ENCODE measurements at places on chromosomes 16 and 17.
A peak's percentile ranks its signal among the peaks of the same experiment; 100 is the strongest.

DNA sequence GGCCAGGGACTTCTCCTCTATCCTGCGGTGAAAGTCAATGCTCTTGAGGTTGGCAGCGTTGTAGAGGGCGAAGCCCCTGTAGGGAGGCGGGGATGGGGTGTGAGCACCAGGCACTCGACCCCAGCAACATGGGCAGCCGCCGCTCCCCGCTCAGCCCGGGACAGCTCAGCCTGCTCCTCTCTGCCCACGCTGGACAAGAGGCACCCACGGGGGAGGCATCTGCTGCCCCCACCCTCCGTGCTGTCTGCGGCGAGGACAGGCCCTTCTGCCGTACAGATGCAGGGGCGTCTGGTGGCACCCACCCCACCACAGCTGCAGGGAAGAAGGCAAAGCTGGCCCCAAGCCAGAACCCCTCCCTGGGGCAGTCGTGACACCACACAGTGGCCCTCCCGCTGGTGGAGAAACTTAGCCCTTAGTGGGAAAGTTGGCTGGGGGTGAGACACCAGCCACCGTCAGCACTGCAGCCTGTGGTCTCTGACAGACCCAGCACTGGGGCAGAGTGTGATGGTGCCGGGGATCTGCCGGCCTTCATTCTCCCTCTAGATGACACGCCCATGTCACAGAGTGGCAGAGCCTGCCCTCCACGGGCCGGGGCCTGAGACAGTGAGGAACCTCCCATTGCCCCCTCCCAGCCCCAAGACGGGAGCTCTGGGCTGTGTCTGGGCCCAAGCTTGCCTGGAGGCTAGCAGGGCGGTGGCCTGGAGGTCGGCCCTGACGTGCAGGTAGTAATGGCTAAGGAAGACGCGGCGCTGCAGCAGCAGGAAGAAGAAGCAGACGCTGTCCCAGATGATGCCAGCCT lies 19.5 kb downstream of the CTU2 start:
- DNase-seq = no peak

GRCh38 chr17:68057531-68057952 lies 22.0 kb downstream of the KPNA2 start:
- peak; percentile 49 for DNase-seq

GRCh38 chr16:68660359-68660795 lies 15.3 kb downstream of the CDH3 start:
- no peak for DNase-seq

DNA sequence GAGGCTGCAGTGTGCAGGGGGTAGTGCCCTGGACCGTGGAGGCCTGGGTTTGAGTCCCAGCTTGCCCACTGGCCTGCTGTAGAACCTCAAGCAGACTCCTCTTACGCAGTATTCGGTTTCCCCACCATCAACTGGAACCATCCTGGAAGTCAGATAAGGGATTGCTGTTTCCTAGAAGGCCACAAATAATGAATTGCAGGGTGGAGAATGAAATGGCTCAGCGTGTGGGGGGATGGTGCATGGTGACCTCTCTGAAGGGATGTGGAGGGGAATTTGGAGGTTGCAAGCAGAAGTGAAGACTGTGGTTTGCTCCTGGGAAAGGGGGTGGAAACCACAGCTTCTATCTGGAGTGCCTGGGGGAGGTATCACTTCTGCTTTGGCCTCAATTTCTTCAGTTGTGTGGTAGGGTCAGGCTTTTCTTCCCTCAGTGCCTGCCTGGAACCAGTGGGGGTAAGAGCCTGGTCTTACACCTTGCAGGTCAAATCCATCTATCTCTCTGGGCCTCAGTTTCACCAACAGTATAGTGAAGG lies 1.7 kb downstream of the ADGRG5 start:
- DNase-seq = no peak

GRCh38 chr17:80918731-80919130 lies 72.9 kb upstream of the CHMP6 start:
- DNase-seq = no peak

GRCh38 chr17:38815576-38816193 lies 9.4 kb downstream of the CWC25 start:
- DNase-seq = no peak

DNA sequence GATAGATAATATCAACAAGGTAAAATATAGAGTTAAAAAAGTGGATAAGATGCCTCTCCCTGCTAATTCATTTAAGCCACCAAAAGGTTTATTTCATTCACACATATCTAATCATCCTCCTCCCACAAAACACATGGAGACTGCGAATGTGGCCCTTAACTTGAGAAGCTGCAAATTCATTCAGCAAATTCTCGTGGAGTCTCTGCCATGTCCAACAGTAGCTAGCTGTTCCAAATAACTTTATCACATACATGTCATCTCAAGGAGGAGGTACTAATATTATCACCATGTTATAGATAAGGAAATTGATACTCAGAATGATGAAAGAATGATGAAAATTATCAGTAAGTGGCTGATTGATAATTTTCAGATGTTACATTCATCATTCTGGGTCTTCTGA lies 950.2 kb downstream of the CDH11 start:
- DNase-seq = no peak

- no peak for DNase-seq
These were observed 4.3 kb downstream of the AMDHD2 start for GRCh38 chr16:2524339-2524938.

DNA sequence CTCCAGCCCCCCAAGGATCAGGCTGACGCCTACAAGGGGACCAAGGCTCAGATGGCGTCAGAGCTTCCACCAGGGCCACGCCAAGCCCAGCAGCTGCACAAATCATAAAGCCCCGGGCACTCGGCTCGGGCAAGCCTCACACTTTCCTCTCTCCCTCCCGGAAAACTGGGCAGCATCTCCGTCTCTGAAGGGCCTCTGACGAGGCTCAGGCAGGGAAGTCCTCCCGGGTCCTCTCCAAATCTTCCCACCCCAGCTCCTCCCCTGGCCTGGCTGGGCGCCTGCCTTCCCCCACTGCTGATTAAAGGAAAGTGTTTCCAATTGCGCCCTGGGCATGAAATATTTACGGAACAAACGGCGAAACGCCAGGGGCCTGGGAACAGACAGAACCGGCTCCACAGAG lies 38.5 kb downstream of the PIEZO1 start:
- DNase-seq = no peak

GRCh38 chr17:50087246-50087911 lies 7.8 kb upstream of the PDK2 start:
- DNase-seq = peak; percentile 95

GRCh38 chr17:48492401-48493298 lies 38.2 kb downstream of the HOXB1 start:
- DNase-seq = peak; percentile 87

DNA sequence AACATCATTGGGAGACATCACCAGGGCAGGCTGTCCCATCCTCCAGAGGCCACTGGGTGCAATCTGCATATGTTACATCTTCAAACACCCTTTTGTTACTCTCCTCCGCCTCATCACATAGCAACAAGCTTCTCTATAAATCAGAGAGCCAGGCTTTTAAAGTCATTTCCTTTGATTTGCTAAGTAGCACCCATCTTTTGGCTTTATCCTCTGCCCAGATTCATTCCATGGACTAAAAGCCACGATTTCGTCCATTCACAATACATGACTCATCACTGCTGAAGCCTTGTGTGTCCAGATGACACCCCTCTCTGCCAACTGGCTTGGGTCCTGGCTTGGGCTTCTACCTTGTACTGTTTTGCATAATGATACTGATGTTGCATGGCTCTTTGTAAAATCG lies 2.0 kb upstream of the KRT38 start:
- DNase-seq = no peak

DNA sequence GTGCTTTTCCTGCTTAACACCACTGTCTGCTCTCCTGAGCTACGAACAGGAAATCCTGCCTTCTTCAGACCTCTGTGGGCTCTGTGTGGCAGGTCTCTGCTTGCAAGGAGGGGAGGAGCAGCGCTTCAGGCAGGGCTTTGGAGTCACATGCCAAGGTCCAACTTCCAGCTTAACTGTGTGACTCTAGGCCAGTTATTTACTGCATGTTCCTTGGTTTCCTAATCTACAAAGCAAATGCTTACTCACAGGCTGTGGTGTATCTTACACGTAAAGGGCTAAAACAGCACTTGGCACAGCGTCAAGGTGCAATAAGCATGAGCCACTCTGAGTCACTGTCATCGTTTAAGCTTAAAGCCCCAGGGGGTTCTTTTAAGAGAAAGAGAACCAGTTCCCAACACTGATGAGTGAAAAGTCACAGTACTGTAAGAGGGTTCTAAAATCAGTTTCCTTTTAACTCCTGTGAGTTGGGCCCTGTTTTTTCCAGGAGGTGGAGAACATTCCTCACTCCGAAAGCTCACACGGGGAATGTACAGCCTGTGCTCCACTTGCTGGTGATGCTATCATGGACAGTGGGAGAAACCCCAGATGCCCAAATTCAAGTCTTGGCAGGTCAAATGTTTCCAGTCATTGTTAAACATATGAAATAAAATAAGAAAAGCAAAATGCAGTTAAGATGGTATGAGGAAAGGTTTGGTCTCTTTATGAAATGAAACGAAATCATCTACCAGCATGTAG lies 54.1 kb upstream of the BCAR1 start:
- DNase-seq = peak; percentile 77

DNA sequence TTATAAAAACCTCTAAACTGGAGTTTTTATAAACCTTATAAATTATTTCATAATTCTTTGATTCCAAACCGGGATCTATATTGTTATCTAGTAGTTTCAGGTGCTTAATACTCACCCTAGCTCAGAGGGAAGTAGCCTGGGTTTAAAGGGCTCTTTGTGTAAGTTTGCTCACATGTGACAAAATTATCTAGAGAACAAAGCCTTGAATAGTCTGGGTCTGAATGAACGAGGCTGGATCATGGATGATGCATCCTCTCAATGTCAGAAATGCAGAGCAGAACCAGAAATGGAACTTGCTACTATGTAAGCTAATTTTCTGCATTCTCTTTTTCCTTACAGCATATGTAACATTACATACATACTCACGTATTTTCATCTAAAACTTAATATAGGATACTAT lies 103.9 kb upstream of the NETO2 start:
- no peak for DNase-seq

DNA sequence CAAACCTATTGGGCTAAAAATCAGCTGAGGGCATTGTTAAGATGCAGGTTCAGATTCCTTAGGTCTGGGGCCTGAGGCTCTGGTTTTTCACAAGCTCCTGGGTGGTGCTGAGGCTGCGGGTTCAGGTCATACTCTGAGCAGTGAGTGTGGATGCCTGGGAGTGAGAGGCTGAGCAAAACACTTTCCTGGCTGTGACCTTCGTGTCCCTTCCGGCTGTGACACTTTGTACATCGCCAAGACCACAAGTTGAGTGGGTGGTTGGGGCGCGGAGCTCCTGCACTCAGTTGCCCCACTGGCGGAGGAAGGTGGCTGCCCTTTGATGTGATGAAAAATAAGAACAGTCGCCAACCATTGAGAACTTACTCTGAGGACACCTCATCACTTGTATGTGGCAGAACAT lies 24.8 kb downstream of the CCR7 start:
- no peak for DNase-seq

GRCh38 chr17:31558748-31559583 lies 167.5 kb downstream of the RAB11FIP4 start:
- peak; percentile 81 for DNase-seq

DNA sequence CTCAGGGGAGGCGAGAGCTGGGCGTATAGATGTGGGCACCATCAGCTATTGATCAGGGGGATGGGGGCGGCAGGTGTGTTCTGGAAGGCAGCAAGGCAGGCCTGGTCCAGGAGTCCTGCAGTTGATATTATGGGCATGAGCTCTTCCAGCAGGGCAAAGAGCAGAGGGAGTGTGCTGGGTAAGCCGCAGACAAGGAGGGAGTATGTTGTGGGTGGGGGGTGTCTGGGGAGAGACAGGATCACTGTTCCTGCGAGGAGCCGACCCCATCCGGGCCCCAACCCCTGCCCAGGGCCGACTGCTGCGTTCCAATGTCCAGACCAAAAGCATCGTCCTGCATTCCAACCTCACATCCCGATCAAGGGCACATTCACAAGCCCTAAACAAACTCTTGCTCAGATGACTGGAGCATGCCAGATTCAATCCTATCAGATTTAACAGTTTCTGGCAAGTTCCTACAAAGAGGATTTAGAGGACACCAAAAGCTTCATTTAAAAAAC lies 9.2 kb downstream of the MXRA7 start:
- DNase-seq = peak; percentile 47

DNA sequence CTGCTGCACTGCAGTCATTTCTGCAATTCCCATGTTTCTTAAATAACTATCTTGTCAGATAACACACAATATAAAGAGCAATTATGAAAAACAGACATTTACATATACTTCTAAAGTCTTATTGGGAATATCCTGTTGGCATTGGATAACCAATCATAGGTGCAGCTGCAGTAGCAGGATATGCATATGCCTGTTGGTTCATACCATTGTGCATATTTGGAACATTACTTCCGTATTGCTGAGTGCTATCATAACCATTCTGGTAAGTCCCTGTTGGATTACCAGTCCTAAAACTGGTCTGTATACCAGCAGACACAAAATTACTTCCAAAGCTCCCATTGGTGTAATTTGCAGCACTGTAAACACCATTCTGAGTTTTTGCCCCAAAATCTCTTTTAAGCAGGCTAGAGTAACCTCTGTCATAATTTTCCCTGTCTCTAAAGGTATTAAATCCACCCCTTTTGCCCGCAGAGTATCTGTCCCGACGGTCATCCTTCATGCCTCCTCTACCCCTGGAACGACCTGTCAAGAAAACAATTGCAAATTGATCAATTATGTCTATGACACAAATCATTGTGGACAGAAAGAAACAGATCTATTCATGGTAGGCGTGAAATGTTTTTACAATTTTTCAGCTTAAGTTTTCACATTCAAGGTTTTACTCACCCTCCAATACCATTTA lies 3.1 kb upstream of the POLG2 start:
- DNase-seq = no peak

- DNase-seq = no peak
These were observed 2.1 kb downstream of the SRSF2 start for GRCh38 chr17:76735006-76735405.

GRCh38 chr17:60525685-60526514 lies at the start of gene APPBP2:
Gene APPBP2, minus strand, starts transcription at chr17:60526242. Its CDS starts 311 bp downstream, at chr17:60525931.
- peak; percentile 94 for DNase-seq

DNA sequence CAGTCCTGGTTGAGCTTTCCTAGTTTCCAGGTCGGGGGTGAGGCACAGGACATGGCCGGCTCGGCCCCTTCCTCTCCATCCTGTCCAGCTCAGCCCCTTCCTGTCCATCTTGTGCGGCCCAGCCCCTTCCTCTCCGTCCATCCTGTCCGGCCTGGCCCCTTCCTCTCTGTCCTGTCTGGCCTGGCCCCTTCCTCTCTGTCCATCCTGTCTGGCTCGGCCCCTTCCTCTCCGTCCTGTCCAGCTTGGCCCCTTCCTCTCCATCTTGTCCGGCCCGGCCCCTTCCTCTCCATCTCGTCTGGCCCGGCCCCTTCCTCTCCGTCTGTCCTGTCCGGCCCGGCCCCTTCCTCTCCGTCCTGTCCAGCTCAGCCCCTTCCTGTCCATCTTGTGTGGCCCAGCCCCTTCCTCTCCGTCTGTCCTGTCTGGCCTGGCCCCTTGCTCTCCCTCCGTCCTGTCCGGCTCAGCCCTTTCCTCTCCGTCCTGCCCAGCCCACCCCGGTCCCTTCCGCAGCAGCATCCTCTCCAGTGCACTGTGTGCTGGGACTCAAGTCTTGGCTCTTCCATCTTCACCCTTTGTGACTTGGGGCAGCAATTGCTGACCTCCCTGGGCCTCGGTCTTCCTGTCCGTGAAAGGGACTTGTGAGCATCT lies 5.5 kb upstream of the ZNF750 start:
- DNase-seq = no peak
